ENCODE measurements at places on chromosomes 2 and 18. TPM values are rescaled to one million over a fixed set of nuclear protein-coding genes. Genes with fewer than 3 reads are reported as not detected.

Gene KCNK3
- not detected for polyA plus RNA-seq

Gene MRPL53
- 65.1 TPM for polyA plus RNA-seq

Gene ABCA12
- polyA plus RNA-seq = 0.05 TPM

Gene SLC9A4
- not detected for polyA plus RNA-seq

Gene IGFBP5
- 0.43 TPM for polyA plus RNA-seq

DNA sequence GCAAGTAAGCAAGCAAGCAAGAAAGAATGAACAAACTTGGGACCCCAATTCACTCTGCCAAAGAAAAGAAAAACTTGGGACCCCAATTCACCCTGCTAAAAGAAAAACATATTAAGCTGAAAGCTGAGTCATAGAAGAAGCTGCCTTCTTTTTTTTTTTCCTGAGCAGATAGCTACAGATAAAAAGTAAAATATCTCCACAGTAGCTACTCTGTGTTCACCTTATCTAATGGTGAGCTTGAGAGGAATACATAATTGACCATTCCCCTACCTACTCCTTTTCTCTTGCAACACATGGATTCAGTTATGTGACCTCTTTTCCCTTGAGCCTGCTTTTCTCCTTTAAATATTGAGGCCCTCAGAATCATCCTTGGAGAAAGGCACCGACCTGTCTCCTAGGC, 63.0 kb downstream of the MCFD2 start:
- no peak for DNase-seq

DNA sequence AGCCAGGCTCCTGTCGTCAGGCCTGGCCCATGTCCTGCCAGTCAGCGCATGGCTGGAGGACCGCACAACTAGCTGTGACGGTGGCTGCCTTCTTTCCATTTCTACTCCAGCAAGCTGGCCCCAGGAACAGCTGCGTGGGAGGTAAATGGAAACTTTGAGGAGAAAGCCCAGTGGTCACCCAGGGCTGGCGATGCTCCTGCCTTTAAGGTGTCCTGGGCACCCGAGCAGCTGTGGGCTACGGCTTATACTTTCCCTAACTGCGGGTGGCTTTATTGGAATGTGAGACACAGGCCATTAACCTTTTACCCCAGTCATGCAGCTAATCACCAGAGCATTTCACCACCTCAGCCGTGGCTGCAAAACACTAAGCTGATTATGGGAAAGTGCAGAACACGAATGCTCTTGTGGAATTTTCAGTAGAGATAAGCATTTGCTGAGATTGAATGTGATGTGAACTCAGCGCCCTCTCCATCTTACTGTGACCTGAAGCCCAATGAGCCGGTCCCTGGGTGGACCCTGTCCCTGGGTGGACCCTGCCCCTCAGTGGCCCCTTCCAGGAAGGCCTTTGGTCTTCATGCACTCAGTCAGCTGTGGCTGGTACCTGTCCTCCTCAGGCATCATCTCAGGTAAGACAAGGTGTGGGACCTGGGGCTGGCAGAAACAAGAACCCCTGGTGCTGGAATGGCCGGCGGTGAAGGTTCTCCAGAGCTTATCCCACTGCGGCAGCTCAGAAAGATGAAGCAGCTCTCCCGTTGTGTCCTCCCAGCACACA, 275.4 kb upstream of the HS6ST1 start:
- DNase-seq = no peak

GRCh38 chr2:7672027-7672684, 754.9 kb downstream of the RNF144A start:
- peak; percentile 93 for DNase-seq

DNA sequence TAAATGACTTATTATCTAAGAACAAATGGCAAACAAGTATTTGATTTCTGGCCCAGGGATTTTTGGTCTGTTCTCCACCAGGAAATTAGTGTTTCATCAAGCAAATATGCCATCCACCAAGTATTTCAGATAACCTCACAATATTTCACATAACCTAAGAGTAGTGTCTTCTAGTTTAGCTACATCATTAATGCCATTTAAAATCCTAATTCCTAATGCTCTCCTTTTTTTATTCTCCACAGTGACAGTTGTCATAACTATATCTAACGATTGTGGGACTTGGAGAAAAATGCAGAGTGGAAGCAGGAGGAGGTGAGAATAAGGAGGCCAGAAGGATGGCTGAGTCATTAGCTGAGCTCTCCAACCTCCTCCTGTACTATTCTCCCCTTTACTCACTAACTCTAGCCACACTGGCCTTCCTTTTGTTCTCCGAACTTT, 58.5 kb upstream of the CTLA4 start:
- no peak for DNase-seq

- no peak for DNase-seq
Measured at GRCh38 chr18:79381811-79382311, 13.9 kb upstream of the NFATC1 start.

DNA sequence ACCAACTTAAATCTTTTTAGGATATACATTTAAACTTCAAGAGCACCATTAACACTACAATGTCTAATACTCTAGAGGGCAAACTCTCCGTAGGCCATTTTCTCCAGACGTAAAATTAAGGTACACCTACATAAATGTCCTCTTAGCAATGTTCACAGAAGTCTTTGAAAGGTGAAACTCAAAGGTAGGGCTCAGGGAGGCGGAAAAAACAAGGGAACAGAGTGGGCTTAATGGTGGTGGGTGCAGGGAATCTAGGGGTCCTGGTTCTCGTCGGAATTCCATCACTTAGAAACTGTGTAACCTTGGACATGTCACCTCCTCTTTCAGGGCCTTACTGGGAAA, 668 bp downstream of the NFU1 start:
- peak; percentile 24 for DNase-seq

DNA sequence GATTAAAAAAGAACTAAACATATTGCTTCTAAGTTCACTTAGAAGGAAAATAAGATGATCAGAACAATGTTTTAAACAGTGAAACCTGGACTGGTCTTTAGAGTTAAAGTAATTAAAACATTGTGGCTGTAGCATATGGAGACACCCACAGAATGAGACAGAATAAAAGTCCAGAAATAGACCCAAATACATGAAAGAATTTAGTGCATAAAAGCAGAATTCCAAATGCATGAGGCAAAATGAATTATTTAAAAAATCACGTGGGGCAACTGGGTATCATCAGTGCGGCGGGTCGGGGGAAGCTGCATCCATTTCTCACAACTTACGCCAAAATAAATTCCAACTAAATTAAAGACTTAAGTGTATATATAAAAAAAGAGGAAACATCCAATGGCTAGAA, 12.1 kb downstream of the RNF149 start:
- DNase-seq = no peak

DNA sequence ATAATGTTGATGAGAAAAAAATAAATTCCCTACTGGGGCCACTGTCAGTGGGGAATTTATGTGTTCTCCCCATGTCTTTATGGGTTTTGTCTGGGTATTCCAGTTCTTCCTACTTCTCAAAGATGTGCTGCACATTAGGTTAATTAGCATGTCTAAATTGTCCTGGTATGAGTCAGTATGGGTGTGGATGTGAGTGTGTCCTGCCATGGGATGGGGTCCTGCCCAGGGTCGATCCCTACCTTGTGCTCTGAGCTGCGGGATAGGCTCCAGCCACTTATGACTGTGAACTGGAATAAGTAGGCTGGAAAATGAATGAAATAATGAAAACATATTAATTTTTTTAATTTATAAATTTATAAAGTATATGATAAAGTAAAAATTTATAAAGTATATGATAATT, 167.5 kb downstream of the UBR3 start:
- DNase-seq = no peak

- no peak for DNase-seq
Measured at GRCh38 chr2:168311261-168311910, 64.0 kb upstream of the STK39 start.

- DNase-seq = peak; percentile 65
Measured at GRCh38 chr2:126656431-126657147, 631 bp downstream of the GYPC start.

DNA sequence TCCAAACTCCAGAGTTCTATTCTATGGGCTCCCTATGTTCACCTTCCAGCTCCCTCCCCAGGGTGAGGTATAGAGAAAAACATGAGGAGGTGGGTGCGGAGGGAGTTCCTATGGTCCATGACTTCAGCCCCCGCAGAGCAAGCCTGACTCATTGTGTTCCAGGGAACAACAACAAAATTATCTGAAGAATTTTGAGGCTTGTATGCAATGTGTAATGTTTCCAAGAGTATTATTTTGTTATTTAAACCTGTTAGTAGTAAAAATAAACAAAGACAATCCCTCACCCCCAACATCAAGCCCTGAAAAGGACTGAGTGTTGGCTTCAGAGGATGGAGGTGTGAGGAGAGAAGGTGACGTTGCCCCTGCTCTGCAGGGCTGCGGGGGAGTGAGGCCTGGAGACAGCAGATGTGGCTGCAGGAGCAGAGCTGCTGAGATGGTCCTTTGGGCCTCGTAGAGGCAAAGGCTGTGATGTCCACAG, 29.0 kb downstream of the LAMA3 start:
- DNase-seq = no peak

- no peak for DNase-seq
Measured at GRCh38 chr2:100135415-100135814, 7.0 kb downstream of the AFF3 start.

DNA sequence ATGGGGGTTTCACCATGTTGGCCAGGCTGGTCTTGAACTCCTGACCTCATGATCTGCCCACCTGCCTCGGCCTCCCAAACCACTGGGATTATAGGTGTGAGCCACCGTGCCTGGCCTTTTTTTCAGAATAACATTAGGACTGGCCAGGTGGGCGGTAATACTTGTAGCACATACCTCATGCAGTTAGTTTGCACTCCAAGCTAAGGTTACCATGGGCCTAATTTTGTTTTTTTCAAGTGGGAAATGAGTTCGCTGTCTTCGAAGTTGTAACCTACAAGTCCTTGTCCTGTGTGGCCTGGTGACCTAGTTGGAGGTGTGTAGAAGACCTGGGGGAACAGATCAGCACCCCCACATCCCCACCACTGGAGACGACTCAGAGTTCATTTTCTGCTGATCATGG, 74.8 kb downstream of the LYPD1 start:
- DNase-seq = no peak

GRCh38 chr2:25920336-25920735, 42.0 kb upstream of the ASXL2 start:
- no peak for DNase-seq

- DNase-seq = no peak
Measured at GRCh38 chr2:143264851-143265250, 135.6 kb downstream of the ARHGAP15 start.
